AG10803 (cell line): ENCODE measurements at places on chromosomes 16 and 17.

DNA sequence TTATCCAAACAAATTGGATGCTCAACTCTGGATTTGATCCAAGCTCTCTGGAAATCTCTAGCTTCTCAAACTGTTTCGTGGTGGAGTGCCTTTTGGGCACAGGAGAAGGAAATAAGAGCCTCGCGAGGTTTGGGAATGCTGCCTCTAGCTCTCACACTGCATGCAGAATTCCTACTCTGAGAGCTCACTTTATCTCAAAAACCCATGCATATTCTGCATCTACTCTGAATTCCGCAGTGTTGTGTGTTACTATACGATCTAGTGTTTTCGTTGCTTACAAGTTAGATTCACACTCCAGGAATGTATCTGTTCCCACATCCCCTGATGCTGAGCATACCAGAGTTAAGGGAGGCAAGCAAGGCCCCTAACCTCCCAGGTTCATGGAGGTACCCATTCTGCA, 462.7 kb downstream of the WWOX start:
- no peak for DNase-seq

DNA sequence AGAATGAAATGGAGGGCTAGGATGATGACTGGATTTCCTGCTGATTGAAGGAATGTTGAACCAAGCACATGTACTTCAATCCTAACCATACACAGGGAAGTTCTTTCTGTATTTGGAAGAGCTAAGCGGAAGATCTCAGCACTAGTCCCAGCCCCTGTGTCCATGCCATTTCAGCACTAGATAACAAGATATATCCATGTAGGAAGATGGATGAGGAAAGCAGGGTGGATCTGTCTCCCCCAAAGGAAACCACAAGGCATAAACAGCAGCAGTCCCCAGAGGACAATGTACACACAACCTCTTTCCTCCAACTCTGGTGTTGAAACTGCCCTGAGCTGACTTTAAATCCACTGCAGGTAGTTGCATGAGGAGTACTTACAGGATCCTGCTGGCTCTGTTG, 75.1 kb downstream of the GRIN2A start:
- DNase-seq, result no peak

DNA sequence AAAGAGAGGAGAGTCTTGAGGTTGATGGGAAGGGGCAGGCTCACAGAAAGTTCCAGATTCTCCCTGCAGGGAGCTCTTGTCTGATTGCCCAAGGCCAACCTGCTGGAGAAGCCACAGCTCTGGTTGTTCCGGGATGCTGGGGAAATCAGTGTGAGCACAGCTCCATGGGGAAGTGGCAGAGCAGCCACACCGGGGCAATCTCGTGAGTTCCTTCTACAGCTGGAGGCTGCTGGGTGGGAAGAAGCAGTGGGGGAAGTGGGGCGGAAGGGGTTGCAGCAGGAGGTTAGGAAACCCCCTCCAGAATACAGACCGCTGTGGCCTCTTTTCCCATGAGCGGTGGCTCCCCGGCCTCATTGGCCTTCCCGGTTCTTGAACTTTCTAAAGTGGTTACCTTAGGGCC, 34.0 kb downstream of the KIAA0513 start:
- DNase-seq, result no peak

DNA sequence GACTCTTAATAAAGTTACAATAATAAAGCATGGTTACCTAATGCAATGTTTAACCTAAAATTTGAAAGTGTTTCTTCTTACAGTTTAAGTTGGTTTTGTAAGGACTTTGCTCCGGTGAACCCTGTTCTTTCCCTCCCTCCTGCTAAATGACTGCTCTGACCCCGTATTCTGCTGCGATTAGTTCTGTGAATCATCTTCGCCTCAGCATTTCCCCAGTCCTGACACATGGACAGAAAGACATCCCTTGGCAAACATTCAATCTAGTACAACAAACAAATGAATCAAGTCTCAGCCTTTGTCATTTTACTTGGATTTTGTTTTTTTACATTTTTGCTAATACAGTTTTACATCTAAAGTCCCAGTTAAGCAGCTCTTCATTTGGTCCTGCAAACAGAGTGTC, 15.4 kb downstream of the KCNJ2 start:
- DNase-seq, result peak; percentile 60

DNA sequence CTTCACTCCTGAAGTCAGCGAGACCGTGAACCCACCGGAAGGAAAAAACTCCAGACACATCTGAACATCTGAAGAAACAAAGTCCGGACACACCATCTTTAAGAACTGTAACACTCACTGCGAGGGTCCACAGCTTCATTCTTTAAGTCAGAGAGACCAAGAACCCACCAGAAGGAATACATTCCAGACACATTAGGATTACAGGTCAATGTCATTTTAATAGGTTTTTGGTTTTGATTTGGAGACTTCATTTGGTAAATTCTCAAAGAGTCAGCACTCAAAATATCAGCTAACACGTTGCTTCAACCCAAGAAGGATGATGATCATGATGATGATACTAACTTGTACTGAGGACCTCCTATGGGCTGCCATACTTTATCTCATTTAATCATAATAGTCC, 7.6 kb upstream of the BMERB1 start:
- DNase-seq, result no peak

DNA sequence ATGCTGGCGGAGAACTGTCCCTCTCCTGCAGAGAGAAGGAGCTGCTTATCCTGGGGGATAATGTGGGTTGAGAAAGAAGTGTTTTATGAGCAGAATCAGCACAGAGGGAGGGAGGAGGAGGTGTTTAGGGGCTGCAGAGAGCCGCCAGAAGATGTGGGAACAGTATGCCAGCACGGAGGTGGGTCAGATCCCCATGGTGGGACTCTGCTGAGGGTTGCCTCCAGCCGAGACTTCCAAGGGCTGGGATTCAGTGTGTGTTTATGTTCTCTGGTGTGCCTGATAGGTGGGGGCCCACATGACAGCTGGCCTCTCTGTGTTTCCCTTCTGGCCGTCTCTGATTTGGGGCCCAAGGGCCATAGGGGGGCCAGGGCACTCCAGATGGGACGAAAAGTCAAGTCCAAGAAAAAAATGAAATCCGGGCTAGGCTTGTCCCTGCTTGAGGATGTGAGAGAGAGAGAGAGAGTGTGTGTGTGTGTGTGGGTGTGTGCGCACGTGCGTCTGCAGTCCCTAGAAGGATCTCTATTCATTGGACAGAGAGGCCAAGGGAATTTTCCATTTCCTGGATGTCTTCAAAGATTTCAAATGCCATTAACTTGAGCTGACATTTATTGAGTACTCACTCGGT, 21.6 kb downstream of the PRKCB start:
- DNase-seq, result no peak

- DNase-seq, result no peak
Measured at GRCh38 chr17:61581611-61582349, 9.2 kb downstream of the NACA2 start.

DNA sequence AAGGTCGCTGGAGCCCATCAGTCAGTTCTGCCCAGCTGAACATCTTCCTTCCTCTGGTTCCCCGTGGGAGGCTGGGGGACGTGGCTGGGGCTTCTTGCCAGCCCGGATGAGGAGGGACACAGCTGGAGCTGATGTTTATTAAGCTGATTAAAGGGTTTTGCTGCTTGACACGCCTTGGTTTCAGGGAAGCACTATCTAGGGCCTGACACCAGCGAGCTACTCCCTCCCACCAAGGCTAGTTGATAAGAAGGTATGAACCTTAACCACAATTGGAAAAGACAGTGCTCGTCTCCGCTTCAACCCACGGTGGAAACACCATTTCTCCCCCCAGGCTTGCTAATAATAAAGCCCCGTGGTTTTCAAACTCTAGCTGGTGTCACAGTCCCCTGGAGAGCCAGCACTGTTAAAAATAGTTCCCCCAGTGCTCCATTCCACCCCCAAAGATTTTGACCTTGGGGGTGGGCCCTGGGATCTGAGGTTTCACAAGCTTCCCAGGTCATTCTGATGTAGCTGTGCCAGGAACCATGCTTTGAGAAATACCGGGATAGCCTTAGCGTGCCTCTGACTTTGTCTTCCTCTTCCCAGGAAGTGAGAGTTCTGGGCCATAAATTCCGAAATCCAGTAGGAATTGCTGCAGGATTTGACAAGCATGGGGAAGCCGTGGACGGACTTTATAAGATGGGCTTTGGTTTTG, 5.5 kb downstream of the DHODH start:
- DNase-seq, result no peak

DNA sequence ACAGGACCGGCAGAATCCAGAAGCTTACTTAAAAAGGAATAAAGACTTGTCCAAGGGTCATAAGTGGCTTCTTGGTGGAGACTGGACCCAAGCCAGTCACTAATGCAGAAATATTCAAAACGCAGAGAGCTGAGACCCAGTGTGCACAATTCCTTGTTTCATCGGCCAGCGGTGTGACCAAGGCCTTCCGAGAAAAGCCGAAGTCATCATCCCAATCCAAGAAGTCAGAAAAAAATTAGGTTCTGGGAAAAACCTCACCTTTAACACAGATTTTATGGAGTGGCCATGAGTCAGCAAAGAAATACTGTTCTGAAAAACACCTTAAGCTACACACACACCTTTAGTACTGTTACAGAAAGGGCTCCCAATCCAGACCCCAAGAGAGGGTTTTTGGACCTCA, 1.0 kb upstream of the GCSH start:
- DNase-seq, result no peak

DNA sequence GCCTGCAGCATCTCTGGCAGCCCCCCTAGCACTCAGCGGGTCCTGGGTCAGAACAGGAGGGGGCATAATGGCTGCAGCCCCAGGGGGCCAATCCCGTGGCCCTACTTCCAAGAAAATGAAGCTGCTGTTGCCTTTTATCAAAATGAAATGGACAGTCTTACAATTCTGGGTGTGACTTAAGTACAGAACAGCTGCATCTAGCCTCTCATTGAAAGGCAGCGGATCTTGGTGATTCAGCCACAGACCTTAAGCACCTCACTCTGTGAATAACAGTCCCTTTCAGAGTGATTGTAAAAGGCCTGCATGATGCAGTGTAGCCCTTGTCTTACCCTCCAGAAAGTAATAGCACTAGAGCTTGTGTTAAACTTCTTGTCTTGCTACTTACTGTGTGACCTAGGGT, 11.5 kb upstream of the UMOD start:
- no peak for DNase-seq
